ENCODE measurements at places on chromosomes 11 and 22.
A peak's percentile ranks its signal among the peaks of the same experiment; 100 is the strongest.

GRCh38 chr11:110377434-110377833, 52.3 kb upstream of the FDX1 start:
- no peak for DNase-seq

GRCh38 chr11:67463680-67464410, 5.2 kb downstream of the TMEM134 start:
- no peak for DNase-seq

GRCh38 chr11:115193914-115194801, 310.1 kb downstream of the CADM1 start:
- peak; percentile 26 for DNase-seq

DNA sequence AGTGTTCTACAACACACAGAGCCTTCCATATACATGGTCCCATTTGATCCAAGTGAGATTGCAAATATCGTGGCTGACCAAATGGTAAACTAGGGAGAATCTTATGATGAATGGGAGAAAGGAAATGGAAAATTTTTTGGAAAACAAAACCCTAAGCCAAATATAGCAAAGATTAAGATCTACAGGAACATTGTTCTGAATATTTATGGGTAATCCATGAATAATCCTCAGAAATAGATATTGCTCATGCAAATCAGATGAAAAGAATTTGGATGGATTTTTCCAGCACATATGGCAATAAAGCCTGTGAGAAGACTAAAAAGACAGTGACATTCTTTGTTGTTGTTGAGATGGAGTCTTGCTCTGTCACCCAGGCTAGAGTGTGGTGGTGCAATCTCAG, 21.7 kb upstream of the PRDM10 start:
- no peak for DNase-seq

GRCh38 chr11:45458269-45458668, 172.1 kb upstream of the SYT13 start:
- no peak for DNase-seq

DNA sequence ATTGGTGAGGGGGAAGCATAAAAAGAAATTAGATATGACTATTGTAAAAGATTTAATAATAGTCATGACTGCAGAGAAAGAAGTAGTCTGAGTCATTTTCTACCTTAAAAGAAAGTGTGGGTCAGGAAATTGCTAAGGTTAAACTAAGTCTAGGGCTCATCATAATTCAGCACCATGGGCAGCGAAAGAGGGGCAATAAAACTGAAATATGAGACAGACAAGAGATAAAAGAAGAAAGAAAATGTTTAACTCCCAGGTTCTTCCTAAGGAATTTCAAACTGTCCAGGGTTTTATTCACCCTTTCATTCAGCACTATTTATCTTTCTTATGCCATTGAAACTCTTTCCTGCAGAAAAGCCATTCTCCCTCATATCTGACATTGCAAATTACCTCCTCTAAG, 114.4 kb upstream of the API5 start:
- DNase-seq: no peak

- no peak for DNase-seq
Measured at GRCh38 chr22:37047006-37047405, 4.5 kb upstream of the KCTD17 start.

GRCh38 chr11:133787379-133788141, 57.8 kb downstream of the SPATA19 start:
- DNase-seq: no peak

- no peak for DNase-seq
Measured at GRCh38 chr11:6480299-6480914, 724 bp downstream of the ARFIP2 start.

DNA sequence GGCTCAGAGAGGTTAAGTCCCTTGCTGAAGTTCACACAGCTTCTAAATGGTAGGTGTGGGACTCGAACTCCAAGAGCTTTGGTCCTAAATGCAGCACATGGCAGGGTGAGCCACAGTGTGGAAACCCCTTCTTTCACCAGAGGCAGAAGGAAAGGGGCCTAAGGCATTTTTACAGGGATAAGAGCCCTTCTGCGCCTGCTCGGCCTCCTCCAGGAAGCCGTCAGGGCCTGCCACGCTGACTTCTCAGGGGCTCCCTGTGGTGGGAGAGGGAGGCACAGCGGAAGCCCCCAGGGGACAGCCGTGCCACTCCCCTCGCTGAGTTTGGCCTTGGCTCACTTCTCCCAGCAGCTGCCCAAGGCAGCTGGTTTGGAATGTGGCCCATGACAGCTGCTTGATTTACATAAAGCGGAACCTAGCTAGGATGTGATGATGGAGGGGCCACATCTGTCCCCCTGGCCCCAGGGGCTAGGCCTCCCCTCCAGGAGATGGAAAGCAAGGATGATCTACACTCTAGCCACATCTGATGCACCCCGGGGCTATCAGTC, 35.4 kb downstream of the CD82 start:
- no peak for DNase-seq

GRCh38 chr11:86101941-86102407, 33.1 kb upstream of the PICALM start:
- DNase-seq: peak; percentile 63

DNA sequence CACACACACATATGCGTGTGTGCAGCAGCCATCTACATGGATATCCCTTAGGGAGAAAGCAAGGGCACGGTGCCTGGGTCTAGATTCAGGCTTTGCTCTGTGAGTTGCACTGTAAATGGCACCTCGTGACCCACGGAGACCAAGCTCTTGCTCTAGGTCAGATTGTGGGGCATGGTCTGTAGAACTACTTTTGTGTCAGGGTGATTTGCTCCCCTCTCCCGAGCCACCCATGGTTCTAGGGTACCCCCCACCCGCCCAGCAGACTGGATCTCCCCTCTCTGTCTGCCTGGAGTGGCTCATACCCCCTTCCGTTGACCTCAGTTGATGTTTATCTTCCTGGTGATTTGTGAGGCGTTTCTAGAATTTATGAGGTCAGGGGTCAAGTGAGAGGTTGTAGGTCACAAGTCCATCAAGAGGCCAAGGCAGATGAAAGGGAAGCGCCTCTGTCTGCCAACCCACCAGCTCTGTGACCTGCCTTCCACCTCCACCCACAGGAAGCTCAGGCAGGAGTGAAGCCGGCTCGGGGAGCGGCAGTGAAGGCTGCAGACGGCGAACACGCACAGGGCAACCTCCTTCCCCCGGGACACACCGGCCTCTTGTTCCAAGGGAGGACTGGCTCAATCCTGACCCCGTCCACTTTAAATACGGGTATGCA, 76.2 kb upstream of the TTLL12 start:
- DNase-seq: peak; percentile 20

All from astrocyte (in vitro differentiated cells and primary cell).